ENCODE measurements at places on chromosomes 13 and 19.

GRCh38 chr13:50132904-50133357 is 117.7 kb downstream of the KCNRG start:
- DNase-seq: no peak

DNA sequence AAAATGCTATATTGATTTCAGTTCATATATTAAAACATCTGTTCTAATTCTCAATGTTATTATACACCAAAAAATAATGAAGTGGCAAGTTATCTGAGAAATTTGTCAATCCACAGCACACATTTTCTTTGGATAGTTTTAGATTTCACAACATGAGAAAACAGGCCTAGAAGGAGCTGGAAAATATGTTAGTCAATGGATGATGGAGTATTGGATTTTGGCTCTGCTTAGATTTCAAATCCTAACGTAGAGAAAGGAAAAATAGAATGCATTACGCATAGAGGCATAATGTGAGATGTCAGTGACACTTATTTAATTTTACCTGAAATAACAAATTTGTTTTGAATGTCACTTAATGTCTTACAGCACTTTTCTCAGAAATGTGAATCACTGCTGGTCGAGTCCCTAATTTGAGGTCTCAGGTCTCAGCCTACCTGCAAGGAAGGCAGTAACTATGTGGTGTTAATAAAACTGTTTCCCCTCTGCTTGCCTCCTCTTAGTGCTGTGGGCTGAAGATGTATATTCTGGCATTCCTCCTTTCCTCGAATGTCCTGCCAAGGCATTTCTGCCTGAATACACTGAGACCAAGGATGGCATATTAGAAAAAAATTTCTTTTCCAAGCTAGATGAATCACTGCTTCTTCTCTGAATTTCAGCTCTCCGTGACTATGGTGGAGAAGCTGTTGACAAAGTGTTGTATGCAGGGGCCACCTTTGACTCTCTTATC is 232.4 kb downstream of the POSTN start:
- no peak for DNase-seq

- DNase-seq: peak; percentile 45
Observed at GRCh38 chr13:111505175-111505777, 184.8 kb downstream of the TEX29 start.

DNA sequence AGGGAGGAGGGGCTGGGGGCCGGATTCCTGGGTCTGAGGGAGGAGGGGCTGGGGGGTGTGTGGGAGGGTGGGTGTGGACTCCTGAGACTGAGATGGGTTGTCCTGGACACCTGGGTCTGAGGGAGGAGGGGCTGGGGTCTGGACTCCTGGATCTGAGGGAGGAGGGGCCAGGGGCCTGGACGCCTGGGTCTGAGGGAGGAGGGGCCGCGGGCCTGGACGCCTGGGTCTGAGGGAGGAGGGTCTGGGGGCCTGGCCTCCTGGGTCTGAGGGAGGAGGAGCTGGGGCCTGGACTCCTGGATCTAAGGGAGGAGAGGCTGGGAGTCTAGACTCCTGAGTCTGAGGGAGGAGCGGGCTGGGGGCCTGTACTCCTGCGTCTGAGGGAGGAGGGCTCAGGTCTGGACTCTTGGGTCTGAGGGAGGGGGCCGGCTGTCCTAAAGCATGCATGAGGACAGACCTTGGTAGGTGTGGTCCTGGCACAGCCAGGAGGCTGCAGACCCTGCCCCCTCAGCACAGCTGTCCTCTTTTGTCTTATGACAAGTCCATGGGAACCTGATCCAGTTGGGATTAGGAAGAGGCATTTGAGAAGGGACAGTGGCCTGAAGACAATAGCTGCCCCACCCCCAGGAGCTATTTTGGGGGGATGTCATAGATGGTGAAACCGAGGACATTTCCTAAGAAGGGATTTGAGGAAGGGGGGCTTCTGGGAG is 1.3 kb downstream of the TNNT1 start:
- DNase-seq: no peak

GRCh38 chr19:43774103-43774939 is 6.5 kb downstream of the KCNN4 start:
- no peak for DNase-seq

- no peak for DNase-seq
Observed at GRCh38 chr19:37966662-37967231, 59.7 kb downstream of the SIPA1L3 start.

GRCh38 chr13:109785141-109785891 is 1.1 kb downstream of the IRS2 start:
- DNase-seq: no peak

DNA sequence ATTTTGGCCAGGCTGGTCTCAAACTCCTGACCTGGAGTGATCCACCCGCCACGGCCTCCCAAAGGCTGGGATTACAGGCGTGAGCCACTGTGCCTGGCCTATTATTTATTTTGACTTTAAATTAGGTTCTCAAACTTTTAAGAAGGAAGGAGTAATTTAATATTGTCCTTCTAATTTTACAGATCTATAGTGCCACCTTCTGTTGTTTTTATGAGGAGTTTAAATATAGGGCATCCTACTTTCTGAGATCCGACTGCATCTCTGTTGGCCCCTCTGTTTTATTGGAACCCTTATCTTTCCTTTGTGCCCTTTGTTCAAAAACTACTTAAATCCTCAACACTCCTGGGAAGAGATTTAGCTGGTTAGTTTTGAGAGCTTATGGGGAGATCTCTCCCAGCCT is 25.4 kb upstream of the ZMYM5 start:
- no peak for DNase-seq

DNA sequence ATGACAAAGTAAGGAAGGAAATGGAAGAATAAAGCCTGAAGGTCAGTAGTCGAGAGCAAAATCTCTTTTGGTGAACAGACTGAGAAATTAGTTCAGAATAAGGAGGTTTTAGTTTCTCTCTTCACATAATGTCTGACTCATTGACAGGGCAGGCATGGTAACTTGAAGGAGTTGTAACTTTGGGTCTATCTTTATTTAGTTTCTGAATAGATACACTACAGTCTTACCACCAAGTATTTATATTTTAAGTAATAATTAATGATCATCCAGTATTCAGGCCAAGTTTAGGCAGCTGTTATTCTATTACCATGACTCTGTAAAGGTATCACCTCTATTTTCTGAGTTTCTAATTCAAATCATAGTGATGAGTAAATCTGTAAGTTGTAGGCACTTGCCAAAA is 219.9 kb downstream of the SPRY2 start:
- no peak for DNase-seq

- DNase-seq: no peak
Observed at GRCh38 chr19:12623361-12624031, 12.8 kb downstream of the ZNF791 start.

- no peak for DNase-seq
Observed at GRCh38 chr19:55255618-55256423, 3.0 kb downstream of the PPP6R1 start.

DNA sequence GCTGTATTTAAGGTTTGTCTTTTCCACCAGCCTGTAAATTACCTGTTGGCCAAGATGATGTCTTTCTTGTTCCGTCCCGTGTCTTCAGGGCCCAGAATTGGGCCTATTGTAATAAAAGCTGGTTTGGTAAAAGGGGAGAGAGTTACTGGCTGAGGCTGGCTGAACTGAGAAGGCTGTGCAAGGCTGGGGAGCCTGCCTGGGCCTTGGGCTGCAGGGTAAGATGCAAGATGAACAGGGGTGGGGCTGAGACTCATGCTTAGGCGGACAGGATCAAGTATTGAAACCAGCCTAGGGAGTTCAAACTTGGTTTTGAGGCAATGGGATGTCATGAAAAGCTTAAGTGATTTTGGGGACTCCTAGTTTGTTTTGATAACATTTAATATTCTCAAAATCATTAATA is 142.3 kb downstream of the PCCA start:
- no peak for DNase-seq

- peak; percentile 40 for DNase-seq
Observed at GRCh38 chr13:73767191-73767741, 366.9 kb downstream of the KLF12 start.

GRCh38 chr19:9295411-9295849 is 14.2 kb downstream of the ZNF699 start:
- no peak for DNase-seq

GRCh38 chr13:46796515-46797474 is at the start of gene ESD:
Gene ESD, minus strand, starts transcription at chr13:46797161. Its CDS starts 5,748 bp downstream, at chr13:46791413.
- DNase-seq: peak; percentile 64

DNA sequence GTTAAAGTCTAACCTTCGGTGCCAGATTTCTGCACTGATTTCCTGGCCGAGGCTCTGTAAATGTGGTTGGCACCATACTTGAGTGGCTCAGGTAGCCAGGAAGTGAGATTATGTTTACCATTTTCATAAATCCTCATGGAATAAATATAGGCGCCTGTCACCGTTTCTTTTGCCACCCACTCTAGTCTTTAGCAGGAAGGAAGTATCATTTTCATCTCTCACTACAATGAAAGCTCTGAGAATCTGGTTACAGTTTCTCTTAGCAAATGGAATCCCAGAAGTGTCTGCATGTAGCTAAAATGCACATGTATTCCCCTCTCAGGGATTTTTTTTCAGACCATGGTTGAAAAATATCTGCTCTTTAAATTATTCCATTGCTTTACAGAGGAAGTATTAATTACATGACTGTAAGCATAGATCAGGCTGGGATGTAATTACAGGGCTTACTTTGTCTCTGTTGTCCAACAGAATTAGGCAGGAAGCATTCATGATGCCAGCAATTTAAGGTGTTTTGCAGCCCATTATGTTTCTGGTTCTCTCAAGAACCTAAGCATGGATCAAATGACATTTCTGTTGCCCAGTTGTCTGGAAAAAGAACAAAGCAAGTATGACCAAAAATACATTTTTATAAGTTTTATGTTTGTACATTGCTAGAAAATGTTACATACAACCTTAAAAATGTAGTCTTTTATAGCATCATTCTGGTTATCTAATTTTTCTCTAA is 221.7 kb upstream of the SPRY2 start:
- DNase-seq: no peak

GRCh38 chr19:35882114-35882832 is 13.9 kb downstream of the APLP1 start:
- DNase-seq: no peak

DNA sequence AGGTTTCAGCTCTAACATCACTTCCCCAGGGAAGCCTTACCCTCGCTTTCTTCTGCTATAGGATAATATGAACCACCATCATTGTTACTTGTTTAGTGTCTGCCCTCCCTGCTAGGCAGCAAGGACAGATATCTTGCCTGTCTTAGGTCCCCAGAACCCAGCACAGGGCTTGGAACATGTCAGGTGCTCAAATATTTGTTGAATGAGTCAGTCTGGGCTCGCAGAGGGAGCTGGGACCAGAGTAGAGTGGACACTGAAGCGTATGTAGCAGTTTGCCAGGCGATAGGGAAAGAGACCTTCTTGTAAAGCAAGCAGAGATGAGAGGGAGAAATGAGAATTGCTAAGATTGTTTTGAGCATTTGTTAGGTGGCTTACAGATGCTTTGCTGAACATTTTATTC is 11.7 kb downstream of the BCKDHA start:
- no peak for DNase-seq

GRCh38 chr13:24151864-24152263 is 8.7 kb upstream of the SPATA13 start:
- no peak for DNase-seq

GRCh38 chr13:43484432-43485225 is 302.1 kb downstream of the ENOX1 start:
- no peak for DNase-seq

Measured in iPS DF 19.7 (cell line).